ENCODE measurements at places on chromosomes 5 and 9.
A peak's percentile ranks its signal among the peaks of the same experiment; 100 is the strongest.

DNA sequence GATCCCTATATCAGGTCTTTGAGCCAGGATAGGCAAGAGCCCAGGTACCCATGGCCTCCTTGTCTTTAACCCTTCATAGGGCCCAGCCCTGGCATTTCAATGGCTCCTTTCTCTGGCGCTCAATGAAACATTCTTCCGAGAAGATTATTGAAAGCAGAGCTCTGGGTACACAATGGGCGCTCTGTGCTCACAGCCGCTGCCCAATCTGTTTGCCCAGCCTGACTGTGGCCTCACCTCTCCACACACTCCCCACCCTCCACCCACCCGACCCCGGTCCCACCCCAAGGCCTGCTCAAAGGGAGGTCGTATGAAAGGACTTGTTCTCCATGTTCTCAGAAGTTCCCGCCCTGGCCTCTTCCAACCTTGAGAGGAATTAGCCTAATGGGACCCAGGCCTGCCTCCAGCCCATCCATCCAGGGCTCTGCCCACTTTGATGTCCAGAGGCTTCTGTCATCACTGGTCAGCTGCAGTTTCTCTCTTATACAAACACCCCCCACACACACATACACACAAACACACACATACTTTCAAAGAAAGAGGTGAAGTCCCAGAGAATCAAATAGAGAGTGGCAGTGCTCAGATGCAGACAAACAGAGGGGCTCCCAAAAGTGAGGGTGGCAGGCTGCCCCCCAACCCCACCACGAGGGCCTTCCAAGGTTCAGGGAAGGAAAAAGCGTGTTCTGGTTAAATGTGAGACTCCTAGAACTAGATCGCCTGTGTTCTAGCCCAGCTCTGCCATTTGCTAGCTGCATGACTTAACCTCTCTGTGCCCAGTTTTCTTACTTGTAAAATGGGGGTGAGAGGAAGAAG is 5.1 kb upstream of the ARSI start:
- DNase-seq = no peak

- DNase-seq = no peak
Measured at GRCh38 chr5:151862811-151863472, 61.7 kb downstream of the GLRA1 start.

DNA sequence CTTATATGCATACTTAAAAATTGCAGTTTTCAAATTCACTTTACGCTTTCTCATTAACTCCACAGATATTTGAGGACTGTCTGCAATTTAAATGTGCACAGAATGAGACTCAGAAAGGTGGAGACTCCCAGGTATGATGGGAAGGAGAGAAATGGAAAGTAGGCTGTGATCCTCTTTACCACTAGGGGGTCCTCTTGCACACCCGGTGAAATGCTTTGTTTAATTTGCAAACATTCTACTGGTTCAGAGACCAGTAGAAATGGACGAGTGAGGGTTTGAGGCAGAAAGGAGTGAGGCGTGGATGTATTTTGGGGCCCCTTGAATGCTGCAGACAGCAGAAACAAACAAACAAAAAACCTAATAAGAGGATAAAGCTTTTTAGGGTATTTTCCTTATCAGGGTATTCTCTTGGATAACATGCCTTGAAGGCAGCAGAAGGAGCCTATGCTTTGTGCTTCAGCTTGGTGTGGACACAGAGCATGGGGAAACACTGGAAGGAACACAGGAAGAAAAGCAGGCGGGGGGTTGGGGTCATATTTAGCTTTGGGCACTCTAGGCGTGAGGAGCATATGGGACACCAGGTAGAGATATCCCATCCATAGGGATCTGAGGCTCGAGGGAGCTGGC is 410.1 kb downstream of the DMRT2 start:
- DNase-seq = peak; percentile 18

- no peak for DNase-seq
Measured at GRCh38 chr5:157159209-157159751, 6.8 kb downstream of the GARIN3 start.

DNA sequence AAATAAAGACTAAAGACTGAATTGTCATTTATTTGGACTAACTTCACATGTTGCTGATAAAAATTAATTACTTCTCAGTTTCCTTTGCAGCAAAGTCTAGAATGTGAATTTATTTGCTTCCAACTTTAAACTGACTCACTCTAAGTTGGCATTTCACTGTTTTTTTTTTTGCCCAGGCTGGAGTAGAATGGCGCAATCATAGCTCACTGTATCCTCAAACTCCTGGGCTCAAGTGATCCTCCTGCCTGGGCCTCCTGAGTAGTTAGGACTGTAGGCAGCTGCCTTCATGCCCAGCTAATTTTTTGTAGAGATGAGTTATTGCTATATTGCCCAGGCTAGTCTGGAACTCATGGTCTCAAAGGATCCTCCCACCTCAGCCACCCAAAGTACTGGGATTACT is 3.5 kb downstream of the CCNB1 start:
- no peak for DNase-seq

DNA sequence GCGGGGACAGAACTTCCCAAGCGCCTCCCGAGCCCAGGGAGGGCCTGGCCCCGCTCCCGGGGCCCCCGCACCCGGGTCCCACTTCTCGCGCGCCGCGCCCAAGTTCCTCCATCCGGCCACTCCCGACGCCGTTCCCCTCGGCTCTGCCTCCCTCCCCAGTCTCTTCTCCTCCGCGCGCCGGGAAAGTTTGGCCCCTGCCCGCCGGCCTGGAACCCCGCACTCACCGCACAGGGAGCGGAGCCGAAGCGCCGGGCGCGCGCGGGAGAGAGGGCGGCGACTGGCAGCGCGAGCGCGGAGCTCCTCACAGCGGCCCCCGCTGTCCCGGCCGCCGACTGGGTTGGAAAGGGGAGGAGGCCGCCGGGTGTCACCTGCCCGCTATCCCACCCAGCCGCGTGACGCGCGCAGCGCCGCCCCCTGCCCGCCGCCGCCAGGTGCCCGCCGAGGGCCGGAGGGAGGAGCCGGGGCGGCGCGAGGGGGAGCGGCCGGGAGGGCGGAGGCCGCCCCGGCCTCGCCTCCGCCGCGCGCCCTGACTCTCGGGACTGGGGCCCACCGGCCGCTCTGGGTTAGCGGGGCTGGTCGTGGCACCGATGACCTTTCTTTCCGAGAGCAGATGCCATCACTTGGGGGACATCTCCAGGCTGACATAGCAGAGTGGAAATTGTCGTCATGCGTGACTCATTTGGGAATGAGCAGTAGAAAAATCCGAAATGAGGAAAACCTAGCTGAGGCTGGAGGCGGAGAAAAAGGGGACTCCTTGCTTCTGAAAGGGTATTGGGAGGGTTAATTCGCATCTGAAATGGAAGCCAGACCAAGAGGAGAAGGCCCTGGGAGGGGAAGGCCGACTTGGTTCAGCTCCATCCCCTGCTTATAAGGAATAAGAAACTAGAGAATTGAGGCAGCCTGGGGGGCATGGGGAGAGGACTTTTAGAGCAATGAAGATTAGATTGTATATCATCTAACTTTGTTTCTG is at the start of gene ELOVL7:
Gene ELOVL7, minus strand, starts transcription at position 334 of the 970 bp plus-strand sequence. CDS start 56,872 bp downstream, outside the sequence.
- DNase-seq = peak; percentile 67

Measured in GM19239 (cell line).